ENCODE measurements at places on chromosomes 1 and 21.

- DNase-seq = no peak
These were observed 76.7 kb upstream of the RUNX3 start for GRCh38 chr1:25006770-25007169.

DNA sequence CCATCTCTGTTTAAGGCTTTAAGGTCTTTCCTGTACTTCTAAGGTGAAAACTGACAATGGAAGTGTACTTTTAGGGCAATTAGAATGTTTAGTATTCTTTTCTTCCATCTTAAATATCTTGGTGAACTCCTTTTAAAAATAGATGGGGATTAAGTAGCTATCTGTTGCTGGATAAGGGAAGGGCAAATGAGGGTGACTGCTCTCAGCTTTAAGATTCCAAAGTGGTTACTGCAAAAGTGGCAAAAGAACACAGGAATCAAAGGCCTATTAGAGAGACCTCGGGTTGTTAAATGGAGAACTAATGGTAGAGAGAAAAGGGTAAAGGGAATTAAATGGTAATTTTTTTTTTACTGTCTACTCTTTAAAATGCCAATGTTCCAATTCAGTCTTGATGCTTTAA, 774.1 kb upstream of the B3GALT2 start:
- DNase-seq = no peak

- DNase-seq = no peak
These were observed 61.1 kb upstream of the ACOT11 start for GRCh38 chr1:54486907-54487306.

DNA sequence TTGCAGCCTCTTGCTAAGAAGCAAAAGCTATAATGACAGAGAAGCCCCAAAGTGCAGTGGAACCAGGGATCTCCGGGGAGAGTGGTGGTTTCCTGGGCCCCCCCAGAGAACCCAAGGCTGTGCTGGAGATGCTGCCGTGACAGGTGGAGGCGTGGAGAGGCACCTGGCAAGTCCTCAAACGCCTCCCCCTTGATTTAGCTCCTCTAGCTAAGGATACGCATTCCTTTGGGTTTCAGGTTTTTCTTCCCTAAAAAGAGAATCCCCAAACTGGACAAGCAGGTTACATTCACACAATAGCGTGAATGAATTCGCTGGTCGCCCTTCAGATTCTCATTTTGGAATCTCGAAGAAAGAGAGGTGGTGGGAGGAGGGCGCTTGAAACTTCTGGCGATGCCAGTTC, 853 bp upstream of the ATP1A1 start:
- DNase-seq = no peak

GRCh38 chr1:228280106-228280901, 72.5 kb downstream of the OBSCN start:
- DNase-seq = no peak

DNA sequence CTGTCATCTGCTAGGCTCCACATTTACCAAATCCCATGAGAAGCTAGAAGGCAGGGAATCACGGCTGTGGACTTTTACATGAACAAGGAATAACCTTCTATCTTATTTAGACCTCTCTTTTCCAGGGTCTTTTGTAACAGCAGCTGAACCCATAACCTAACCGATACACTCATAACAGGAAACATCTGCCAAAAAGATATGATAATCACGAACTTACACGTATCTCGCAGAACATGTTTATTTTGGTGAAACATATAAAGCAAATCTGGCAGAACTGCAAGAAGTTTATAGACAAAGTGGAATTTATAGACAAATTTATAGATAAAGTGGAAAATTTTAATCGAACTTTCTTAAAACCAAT, 20.4 kb downstream of the TINAGL1 start:
- no peak for DNase-seq

DNA sequence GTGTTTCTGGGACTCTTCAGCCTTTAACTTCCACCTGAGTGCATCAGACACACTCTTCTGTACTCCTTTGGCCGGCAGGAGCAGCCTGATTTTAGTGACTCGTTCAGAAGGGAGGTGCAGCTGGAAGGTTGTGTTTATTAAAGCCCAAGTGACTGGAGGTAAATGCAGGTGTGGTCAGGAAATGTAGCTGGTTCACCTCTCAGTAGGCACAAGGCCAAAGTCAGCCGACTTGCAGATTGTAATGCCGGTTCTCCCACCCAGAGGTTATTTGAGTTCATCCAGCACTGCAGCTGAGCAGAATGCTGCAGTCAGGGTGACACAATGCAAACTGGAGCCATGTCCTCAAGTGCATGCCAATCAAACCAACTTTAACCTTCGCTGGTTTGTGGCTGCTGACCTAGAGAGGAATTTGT, 91.5 kb downstream of the SPATA46 start:
- no peak for DNase-seq

DNA sequence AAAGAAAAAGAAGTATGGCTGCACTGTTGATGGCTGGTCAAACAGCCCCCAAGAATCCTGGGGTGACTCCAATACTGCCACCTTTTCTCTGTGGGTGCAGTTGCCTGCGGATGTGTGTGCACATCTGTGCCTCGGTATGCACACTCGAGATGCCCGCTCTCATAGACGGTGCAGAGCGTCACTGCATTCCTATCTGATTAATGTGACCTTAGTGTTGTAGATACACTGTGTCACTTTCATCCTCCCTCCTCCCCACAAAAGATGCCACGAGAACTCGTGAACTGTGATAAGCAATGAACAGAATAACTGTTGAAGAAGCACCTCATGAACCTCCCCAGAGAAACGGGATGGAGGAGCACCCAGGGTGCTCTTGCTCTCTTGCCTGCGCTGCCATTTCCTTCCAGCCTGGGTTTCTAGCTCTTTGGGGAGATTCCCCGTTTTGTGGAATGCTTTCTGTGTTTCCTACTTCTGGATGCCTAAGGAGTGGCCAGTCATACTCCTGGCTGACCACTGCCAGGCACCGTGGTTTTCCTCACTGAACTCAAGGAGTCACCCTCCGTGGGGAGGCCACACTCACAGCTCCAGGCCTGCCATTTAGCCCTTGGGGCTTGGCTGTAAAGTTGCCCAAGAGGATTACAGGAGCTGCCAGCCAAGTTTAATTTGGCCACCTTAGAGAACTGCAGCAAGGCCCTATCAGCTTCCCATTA, 32.0 kb downstream of the NTPCR start:
- no peak for DNase-seq

Measured in nephron progenitor cell (in vitro differentiated cells).